Chondrocyte (in vitro differentiated cells): ENCODE measurements at places on chromosomes 4 and X.
A peak's percentile ranks its signal among the peaks of the same experiment; 100 is the strongest.

DNA sequence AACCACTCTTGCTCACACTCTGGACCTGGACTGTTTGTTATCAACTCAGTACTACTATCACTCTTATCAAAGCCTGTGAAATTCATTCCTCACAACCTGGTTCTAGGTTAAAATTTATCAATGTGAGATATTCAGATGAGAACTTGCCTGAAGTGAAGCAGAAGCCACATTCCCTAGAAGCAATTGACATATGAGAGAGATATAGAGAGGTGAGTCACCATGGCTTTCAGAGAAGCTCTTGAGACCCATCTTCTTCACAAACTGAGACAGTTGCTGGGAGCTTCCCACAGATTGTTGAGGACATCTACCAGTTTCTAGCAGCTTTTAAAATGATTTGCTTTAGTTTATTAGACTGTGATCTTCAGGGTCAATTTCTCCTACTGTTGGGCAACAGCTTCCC lies 316.9 kb upstream of the TET2 start:
- no peak for DNase-seq

DNA sequence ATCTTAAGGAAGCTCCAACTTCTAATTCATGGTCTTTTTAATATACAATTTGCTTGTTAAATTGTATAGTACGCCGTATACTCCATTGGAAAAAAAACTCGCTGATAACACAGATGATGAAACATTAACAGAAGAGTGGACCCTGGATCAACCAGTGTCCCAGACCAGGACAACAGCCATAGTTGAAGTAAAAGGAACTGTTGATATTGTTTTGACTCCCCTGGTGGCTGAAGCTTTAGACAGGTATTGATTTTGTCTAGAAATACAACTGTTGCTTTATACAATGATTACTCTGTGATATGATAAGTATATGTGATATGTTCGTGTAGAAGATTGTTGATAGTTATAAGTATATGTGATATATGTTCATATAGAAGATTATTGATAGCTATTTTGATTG lies 91.7 kb downstream of the BLTP1 start:
- no peak for DNase-seq

DNA sequence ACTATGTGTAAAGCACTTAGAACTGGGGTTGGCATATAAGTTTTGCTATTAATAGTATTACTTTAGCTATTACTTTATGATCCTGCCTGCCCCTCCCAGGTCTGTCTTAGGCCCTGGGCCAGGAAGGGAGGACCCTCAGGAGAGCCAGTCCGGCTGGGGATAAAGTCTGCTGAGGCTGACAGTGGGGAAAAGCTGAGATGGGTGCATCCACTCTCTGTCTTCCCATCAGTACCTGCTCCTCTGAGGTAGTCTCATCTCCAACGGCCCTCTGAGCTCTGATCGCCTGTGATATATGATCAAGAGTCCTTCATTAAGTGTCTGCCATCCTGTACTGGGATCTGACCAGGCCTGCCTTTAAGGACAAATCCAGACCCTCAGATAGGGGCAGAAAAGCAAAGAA lies 156.5 kb upstream of the PJA1 start:
- no peak for DNase-seq

DNA sequence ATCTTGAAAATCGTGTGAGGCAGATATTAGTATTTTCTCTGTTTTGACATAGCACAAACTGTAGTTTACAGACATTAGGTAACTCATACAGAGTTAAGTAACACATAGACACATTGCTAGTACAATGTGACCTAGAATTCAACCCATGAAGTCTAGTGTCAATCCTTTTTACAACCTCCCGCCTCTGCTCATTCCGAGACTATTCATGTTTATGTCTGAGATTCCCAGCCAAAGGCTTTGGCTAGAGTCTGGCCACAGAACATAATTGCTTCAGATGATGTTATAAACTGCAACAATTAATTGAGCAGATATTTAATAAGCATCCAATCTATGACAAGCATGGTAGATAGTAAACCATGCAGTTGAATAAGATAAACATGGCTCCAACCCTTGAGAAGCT lies 841.0 kb downstream of the STIM2 start:
- no peak for DNase-seq

DNA sequence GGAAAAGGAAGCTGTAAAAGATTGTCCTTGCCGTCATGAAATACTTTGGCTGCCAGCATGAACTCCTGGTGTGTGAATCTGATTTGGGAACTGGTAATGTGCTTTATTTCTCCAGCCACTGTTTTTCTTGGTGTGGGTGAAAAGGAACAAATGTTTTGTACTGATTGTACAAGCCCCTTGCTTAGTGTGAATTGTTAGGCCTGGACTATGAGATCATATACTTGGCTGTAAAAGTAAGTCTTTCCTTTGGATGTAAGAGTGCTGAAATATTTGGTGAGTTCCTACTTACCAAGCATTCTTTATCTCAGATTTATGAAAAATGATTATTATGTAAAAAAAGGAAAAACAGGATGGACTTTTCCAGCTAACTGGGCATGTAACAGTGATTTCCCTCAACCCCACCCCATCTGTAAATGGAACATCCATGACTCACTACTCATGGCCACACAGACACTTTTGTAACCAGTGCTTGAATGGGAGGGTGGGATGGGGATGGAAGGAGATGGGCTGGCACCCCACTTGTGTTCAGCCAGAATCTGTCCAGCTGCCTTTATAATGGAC lies 6.3 kb downstream of the FNIP2 start:
- no peak for DNase-seq

DNA sequence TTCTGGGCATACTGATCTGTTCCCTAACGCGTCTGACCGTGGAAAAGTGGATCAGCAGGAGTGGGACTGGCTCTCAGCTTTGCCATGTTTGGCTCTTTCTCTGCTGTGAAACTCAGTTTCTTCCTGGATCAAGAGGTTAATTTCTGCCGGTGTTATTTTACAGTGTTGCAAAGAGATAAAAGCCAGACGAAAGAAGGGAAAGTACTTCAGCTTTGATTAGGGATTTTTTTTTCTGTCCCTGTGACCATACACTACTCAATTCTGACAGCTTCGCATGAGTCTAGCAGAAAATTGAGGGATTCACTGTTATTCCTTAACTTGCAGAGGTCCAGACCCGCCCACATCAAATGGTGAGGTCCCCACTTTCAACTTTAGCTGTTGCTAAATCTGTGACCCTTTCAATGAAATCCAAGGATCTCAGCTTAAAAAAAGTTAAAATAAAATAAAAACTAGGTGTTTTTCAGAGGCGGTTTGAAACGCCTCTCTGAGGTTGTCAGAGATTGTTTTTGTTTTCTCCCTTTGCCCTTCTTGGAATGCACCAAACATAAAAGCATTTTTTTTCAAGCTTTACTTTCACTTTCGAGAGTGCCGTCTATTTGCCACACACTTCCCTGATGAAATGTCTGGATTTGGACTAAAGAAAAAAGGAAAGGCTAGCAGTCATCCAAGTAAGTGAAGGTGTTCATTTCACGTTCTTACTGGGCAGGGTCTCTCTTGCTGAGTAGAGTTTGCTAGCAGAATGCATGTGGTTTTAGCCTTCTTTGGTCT lies at the start of gene TLR3:
Gene TLR3, plus strand, starts transcription at position 576 of the 768 bp plus-strand sequence. CDS start 7,464 bp downstream, outside the sequence.
- DNase-seq, result no peak

DNA sequence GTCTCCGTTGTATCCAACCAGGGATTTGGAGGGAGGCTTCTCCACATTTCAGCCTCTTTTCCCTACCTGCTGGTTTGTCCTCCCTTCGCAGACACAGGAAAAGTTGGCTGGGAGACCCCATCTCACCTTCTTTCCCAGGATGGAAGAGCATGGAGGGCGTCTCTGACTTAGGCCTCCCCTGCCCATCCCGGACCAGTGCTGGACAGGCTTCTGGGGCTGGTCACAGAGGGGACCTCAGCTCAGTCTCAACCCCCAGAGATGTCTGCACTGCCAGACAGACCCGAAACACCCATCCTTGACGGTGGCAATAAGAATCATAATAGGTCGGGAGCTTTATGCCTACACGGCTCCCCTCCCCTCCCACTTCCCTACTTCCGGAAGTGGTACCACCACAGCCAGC lies 1.6 kb downstream of the WFS1 start:
- DNase-seq, result peak; percentile 56

DNA sequence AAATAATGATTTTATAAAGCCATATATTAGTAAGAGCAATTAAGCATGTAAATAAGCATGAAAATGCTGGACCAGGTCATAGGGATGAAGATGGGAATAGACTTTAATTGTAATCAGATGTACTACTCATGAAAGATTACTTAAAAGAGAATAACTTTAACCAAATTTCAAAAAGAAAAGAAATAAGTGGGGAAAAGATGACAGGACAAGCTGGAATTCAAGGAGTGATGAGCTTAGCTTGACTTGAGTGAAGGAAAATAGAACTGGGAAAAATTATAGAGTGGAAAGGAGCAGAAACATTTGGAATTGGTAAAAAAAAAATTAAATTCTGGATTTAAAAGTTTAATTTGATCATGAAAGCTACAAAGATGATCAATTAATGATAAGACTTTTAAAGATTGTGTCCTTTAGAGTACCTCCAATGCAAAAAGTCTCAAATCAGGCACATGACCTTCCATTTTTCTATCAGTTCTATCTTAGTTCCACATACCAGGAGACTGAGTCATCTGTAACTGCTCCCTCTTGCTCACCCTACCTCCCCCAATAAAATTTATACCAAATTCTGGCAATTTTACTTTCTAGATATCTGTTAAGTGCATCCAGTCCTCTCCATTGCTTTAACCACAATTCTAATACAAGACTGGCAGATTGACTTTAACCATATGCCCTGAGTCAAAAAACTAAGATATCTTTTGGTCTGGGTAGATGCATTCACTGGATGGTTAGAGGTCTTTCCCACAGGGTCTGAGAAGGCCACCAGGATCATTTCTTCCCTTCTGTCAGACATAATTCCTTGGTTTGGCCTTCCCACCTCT lies 56.4 kb upstream of the SLIT2 start:
- no peak for DNase-seq

GRCh38 chr4:155675709-155676429 lies 9.2 kb downstream of the GUCY1A1 start:
- DNase-seq, result no peak

- no peak for DNase-seq
Observed at GRCh38 chr4:77797239-77797638, 21.9 kb downstream of the CNOT6L start.

GRCh38 chr4:184825141-184825895 lies 450 bp downstream of the ACSL1 start:
- no peak for DNase-seq

DNA sequence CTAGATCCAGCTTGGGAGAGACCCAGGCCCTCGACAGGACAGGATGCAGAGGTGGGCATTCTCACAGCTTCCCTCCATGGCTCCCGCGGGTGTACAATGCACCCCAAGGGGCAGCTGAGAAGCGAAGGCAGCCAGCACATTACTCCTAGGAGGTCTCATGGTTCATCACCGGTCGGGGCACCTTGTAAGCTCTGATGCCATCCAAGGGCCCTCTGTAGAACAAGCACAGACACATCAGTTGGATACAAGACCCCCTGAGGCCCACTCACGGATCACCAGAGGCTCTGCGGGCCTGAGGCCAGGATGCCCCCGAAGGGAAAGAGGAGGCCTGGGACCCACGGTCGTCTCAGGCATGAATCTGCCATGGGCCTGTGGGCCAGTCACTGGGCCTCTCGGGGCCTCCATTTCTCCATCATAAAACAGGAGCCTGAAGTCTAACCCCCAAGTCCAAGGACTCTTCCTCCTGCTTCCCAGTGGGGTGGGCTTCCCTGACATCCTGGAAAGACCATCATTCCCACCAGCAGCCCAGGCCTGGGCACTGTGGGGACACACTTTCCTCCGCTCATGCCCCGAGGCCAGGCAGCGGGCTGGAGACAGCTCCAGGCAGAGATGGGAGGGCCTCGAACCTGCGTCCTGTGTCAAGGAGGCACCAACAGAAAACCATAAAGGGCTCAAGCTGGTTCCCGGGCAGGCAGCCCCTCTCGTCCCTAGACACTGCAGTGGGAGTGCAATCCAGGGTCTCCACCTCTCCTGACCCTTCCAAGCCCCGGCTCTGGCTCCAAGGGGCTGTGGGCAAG lies 20.1 kb downstream of the HMX1 start:
- peak; percentile 79 for DNase-seq

GRCh38 chr4:151043803-151044515 lies 28.9 kb upstream of the LRBA start:
- DNase-seq, result no peak

DNA sequence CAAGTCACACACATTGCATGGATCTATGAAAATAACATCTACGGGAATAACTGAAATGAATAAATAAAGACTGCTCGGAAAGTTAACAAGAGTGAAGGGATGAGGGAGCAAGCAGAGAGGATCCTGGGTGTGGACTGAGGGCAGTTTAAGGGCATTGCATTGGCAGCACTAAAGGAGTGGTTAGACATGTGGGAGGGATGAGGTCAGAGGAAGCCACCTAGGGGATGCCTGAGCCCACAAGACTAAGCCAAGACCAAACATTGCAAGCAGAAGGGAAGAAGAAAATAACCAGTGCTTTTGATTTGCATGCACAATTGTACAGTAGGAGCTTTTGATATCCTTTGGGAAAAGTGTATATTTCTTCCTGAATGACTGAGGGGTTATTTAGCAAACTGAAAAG lies 106.1 kb downstream of the MSL3 start:
- no peak for DNase-seq

GRCh38 chrX:3176439-3176820 lies 135.2 kb downstream of the ARSF start:
- no peak for DNase-seq

DNA sequence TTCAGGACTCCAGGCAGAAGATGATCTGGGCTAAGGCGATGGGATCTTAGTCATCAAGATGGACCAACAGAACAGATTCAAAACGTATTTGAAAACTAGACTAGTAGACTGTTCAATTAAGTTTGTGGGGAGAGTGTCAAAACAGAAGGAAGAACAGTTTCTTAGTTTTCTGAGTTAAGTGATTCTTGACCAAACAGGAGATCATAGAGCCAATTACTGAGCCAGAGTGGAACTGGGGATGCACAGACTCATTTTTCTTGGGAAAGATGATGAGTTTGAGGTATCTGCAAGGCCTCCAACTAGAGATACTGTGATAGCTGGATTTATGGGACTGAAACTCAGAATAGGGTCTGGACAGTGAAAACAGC lies 119.5 kb downstream of the REELD1 start:
- no peak for DNase-seq
